Stimulated activated CD8-positive, alpha-beta memory T cell treated with anti-CD3 and anti-CD28 coated beads, Interleukin-7, amount 100 ng/mL, for 1 hour (primary cell): ENCODE measurements at places on chromosomes 3 and 15.

- DNase-seq = no peak
These were observed 361.4 kb upstream of the TRIM42 start for GRCh38 chr3:140316466-140316865.

GRCh38 chr15:40680151-40680550 is 14.8 kb upstream of the RAD51 start:
- DNase-seq = no peak

DNA sequence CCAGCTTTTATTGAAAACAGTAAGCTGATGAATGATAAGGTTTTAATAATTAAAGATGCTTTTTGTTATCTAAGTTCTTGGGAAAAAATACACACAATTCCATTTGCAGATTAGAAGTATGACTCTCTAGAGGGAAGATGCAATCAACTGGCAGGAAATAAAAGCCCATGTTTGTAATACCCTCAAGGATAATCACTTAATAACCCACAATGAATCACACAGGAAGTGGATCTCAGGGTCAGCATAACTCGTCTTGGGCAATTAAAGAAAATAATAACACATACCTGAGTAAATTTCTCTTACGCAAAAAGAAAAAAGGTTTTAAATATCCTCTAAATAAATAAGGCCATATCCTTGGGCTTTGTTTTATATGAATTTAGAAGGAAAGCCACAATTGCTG is 9.4 kb upstream of the EID1 start:
- no peak for DNase-seq

DNA sequence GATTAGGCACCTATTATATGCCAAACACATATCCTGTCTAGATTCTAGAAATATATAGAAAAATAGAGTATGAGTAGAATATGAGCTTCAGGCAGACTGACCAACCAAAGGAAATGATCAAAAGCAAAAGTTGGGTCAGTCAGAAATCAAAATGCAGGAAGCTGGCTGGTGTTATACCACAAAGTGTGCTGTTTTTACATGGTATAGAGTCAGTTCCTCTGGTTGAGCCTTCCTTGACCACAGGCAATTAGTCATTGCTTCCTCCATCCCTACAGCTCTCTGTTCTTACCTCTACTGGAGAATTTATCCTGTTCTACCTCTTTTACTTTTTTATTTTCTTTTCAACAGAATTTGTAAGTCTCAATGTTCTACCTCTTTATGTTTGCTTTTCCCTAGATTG is 149.8 kb downstream of the TMCO5A start:
- DNase-seq = no peak

GRCh38 chr3:94071713-94072284 is 8.9 kb downstream of the NSUN3 start:
- no peak for DNase-seq

- no peak for DNase-seq
These were observed 2.8 kb upstream of the RIOX2 start for GRCh38 chr3:97974996-97975395.

DNA sequence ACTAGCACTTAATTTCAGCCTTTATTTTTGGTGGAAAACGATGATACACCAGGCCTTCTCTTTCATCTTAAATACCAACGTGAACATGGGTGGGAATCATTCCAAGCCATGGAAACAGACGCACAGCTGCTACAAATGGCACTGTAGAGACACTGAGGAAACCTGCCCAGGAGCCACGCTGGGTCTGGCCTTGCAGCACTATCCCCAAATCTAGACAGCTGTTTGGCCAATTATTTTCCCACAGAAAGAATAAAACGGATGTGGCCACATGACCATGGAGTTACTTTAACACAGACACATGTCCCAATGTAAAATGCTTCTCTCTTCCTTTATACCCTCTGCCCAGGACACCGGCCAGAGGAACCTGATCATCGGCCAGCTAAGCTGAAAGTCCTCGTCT is 83.6 kb upstream of the OCA2 start:
- DNase-seq = no peak

DNA sequence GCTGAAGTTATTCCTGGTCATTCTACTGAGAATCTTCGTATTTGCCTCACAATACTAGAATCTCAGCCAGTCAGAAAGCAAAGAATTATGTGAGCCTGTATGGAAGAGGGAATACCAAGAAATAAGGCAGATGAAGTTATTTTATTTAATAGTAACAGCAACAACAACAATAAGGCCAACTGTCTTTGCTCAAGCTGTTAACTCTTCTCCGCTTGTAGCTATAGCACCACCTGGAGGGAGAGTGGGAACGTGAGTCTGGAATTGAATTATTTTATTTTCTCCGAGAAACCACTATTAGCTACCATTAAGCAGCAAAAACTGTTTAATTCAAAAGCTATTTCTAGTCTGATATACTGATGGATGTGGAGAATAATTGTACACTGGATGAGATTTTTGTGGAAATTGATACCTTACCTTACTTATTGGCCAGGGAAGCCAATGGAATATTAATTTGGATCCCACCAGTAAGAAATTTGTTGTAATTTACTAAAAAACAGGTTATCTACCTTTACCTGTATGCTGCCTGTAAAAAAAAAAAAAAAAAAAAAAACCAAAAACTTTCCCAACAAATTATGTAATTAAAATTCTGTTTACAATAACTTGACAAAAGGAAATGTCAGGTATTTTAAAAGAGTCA is 50.1 kb downstream of the CALML4 start:
- DNase-seq = no peak

GRCh38 chr3:186705882-186706780 is 11.0 kb upstream of the KNG1 start:
- no peak for DNase-seq

DNA sequence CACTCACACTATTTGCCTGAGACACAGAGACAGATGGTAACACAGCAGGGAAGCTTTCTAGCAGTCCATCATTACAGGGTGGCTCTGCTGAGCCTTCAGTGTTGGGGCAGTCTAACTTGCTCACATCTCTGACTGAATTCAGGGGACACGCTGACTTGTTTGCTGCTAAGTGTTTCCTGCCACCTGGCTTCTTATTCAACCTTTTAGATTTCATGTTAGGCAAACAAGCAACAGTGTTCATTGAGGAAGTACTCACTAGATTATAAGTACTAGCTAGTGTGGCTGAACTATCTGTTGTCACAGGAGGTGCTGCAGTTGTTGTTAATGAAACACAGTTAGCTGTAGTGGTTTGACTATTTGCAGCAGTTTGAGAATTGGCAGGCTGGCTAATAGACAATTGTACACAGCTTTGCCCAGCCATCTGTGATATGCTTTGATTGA is 37.3 kb downstream of the USF3 start:
- no peak for DNase-seq

GRCh38 chr3:5317557-5317956 is 130.1 kb downstream of the EDEM1 start:
- DNase-seq = no peak

GRCh38 chr3:65597226-65597951 is 441.3 kb downstream of the MAGI1 start:
- no peak for DNase-seq

DNA sequence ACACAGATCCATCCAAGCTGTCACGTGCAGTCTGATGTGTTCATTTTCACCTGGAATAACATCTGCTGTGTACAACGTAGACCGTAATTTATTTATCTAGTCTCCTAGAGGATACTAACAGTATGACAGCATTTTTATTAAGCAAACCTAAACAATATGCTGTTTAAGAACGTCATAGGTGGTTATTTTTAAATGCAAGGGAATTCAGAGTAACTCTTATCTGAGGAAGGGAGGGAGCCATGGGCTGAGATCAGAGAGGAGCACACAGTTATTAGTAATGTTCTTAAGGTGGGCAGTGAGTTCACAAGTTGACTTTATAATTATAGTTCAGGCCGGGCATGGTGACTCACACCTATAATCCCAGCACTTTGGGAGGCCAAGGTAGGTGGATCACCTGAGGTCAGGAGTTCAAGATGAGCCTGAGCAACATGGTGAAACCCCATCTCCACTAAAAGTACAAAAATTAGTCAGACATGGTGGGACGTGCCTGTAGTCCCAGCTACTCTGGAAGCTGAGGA is 193.6 kb downstream of the UACA start:
- DNase-seq = no peak

DNA sequence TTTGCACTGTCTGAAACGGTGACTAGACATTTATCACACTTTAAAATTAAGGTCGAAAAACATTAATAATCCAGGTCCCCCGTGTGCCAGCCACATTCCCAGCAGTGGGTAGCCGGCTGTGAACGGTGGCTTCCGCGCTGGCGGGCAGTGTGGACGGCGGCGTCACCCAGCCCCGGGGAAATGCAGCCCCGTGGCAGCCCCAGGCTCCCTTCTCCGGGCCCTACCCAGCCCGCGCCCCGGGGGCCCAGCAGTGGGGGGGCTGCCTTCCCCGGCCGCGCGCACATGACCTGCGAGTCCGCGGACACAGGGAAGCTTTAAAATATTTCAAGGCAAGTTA is 25.3 kb downstream of the GABRA5 start:
- DNase-seq = no peak

- no peak for DNase-seq
These were observed 253.4 kb downstream of the IGSF11 start for GRCh38 chr3:118781232-118781631.

DNA sequence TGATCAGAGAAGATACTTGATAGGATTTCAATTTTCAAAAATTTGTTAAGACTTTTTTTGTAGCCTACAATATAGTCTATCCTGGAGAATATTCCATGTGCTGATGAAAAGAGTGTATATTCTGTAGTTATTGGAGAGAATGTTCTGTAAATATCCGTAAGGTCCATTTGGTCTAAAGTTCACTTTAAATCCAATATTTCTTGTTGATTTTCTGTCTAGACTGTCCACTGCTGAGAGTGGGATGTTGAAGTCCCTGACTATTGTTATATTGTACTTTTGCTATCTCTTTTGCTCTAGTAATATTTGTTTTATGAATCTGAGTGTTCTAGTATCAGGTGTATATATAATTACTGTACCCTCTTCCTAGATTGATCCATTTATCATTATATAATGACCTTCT is 406.2 kb upstream of the CNTN4 start:
- no peak for DNase-seq

- no peak for DNase-seq
These were observed 92.3 kb upstream of the P2RY1 start for GRCh38 chr3:152742368-152743347.

- no peak for DNase-seq
These were observed 249.0 kb downstream of the TLE3 start for GRCh38 chr15:69848551-69849231.

- no peak for DNase-seq
These were observed 84.0 kb upstream of the CACNA2D3 start for GRCh38 chr3:54038391-54038790.

GRCh38 chr3:196981657-196982056 is 13.0 kb upstream of the PIGZ start:
- DNase-seq = no peak

DNA sequence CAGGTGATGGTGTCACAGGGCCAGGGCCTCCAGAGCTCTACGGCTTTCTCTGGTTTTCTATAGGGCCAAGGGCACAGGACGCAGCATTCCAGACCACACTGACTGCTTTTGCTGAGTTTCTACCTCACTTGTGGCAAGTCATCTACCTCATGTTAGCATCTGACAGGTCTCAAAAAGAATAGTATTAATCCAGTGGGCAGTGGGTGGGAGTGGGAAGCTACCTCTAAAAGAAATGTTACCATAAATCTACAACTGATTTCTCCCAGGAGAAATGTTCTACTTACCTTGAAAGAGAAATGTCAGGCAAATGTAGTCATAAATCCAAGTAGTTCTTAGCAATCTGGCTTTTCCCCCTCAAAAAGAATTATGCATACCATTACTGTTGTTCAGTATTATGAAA is 55.7 kb upstream of the CCR4 start:
- no peak for DNase-seq

- DNase-seq = no peak
These were observed 69.0 kb downstream of the LINGO1 start for GRCh38 chr15:77563623-77564156.

- DNase-seq = no peak
These were observed 15.9 kb downstream of the COLQ start for GRCh38 chr3:15505479-15506165.

DNA sequence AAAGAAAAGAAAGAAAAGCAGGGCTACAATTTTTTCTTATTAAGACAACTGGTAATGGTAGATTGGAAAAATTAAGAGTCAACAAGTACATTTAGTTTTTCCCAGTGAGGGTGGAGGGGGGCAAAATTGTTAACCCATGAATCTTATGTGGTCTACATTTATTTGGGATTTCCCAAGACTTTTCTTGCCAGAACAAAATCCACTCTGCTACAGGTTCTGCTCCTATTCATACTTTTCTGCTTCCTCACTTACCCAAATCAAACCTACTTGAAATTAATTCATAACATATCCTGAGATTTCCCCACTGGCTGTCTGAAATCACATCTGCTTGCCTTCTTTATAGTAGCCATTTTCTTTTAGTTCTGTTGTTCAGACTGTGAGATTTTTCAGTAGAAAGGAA is 41.1 kb downstream of the VGLL3 start:
- DNase-seq = no peak

GRCh38 chr3:10672422-10672821 is 143.6 kb upstream of the SLC6A11 start:
- DNase-seq = no peak

GRCh38 chr3:169072494-169072893 is 591.0 kb downstream of the MECOM start:
- DNase-seq = no peak

- DNase-seq = no peak
These were observed 344.2 kb upstream of the MCTP2 start for GRCh38 chr15:93887151-93887550.

DNA sequence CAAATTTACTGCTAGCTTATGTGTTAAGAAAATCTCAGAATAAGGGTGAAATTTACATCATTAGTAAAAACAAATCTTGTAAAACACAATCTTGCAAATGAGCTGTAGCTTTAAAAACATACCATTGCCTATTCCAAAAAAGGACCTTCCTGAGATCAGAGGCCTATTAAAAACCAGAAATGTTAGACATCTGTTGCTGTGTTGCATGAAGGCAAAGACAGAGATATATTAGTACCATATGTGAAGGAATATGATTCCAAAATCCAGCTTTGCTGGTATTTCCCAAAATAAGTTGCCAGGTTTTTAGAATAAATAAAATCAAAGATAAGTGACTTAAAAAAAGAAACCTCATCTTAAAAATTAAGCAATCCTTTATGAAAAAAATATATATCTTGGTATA is 504.1 kb upstream of the CDIN1 start:
- no peak for DNase-seq

DNA sequence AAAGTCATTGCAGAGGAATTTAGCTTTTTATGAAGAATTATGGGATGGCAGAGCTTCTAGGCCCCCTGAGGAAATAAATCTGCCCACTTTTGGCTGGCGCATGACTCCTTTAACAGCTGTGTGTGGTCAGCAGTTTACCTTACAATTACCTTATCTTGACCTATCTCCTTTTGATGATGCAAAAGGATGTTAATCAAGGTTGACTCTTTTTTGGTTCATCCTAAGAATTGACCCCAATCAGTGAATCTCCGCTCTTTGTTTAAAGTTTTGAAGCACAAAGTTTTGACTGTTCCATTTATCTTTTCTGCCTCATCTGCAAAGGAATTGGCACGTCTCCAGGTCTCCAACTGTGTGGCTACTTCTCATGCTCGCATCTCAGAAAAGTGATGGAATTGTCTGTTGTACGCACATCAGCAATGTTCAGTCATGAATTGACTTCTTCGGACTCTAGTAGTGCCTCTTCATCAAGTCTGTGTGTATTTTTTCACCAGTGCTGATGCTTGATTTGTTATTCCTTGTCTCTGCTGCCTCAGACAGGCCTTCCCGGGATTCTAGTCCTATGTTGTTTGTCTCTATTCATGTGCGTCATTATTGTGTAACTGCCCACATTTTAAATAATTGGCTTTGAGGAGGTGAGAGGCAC is 196.2 kb upstream of the CFAP20DC start:
- DNase-seq = no peak

- DNase-seq = no peak
These were observed 193.7 kb upstream of the MME start for GRCh38 chr3:154886437-154886836.
